Stimulated activated CD8-positive, alpha-beta memory T cell treated with anti-CD3 and anti-CD28 coated beads, Interleukin-4, amount 100 ng/mL, for 48 hours (primary cell): ENCODE measurements at places on chromosomes 1 and 21.

- DNase-seq = no peak
These were observed 6.0 kb downstream of the LY9 start for GRCh38 chr1:160801836-160802580.

- no peak for DNase-seq
These were observed 20.9 kb upstream of the SLC1A7 start for GRCh38 chr1:53163291-53163768.

- DNase-seq = peak; percentile 18
These were observed 4.3 kb downstream of the TRIM46 start for GRCh38 chr1:155177918-155178281.

- no peak for DNase-seq
These were observed 7.4 kb upstream of the TIAM1 start for GRCh38 chr21:31351438-31351837.

GRCh38 chr1:92123868-92124267 is 43.7 kb downstream of the BTBD8 start:
- no peak for DNase-seq

GRCh38 chr1:205244384-205244783 is 16.6 kb downstream of the TMCC2 start:
- DNase-seq = no peak

DNA sequence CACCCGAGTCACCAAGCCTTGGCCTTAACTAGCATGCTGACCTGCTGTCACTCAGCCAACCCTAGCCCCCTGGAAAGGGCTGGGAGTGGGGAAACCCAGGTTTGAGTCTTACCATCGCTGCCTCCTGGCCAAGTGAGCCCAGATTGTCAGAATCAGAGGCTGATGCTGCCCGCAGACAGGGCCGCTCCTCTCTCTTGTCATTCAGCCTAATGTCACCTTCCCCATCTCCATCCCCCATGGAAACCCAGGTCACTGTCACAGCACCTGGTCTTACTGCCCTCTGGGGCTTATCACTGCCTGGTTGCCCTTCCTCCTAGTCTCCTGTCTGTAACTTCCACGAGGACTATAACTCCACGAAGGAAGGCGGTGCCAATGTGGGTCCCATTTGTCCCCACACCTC is 53.6 kb upstream of the CASZ1 start:
- no peak for DNase-seq

DNA sequence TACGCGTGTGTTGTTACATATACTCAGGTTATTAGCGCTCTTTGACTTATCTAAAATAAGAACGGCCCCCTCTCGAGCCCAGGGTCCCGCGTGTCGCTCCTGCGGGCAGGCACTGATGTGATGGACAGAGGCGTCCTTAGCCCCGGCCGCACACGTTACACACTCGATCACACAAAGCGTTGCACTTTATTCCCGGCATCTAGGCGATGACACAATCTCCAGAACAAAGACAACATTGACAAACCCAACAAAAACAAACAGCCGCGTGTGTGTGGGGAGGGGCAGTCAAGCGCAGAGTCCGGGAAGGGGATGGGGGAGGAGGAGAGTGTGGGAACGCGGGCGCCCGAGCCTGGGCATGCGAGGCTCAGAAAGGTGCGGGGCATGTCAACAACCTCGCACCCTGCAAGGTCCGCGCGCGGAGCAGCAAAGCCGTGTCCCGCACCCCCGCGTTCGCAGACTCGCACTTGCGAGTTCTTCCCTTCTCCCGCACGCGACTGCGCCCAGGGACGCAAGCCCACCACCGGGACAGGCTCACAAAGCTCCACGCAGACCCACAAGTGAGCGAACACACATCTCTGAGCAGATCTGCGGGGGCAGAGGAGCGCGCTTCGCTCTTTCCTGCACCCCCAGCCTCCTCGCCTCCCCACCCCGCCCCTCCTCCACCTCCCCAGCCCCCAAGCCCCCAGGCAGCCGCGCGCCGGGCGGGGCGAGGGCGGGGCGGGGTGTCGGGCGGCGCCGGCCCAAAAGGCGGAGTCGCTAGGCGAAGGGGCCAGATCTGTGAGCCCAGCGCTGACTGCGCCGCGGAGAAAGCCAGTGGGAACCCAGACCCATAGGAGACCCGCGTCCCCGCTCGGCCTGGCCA is at the start of gene EFNA1:
Gene EFNA1, plus strand, starts transcription at position 772 of the 862 bp plus-strand sequence. CDS start 102 bp downstream, outside the sequence.
- peak; percentile 61 for DNase-seq

GRCh38 chr1:32758795-32759430 is 56.3 kb upstream of the SYNC start:
- no peak for DNase-seq

DNA sequence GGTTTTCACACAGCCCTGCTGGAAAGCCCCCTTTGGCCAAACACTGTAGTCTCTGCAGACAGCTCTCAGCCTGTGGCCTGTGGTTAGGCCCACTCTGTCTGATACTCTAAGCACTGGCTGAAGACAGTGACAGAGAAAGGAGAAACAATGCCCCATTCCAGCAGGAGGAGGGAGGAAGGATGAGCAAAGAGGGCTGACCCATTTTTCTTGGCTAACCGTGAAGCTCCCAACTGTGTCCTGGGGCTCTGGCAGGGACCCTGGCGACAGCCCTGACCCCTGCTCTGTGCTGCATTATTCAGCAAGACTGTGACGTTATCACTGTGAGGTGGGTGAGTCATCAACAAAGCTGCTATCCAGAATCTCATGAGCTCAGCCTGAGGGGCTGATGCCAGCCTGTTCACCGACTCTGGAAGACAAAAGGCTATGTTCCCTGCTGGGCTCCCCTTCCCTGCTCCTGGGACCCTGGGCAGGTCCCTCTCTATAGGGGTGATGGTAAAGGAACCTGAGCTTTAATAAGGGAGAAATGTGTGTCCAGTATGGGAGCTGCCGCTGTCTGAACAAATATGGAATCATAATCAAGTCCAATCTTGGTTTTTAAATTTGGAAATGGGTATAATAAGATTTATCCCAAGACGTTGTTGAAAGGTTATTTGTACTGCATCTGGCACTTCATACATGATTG is 107.0 kb downstream of the RHOU start:
- no peak for DNase-seq

DNA sequence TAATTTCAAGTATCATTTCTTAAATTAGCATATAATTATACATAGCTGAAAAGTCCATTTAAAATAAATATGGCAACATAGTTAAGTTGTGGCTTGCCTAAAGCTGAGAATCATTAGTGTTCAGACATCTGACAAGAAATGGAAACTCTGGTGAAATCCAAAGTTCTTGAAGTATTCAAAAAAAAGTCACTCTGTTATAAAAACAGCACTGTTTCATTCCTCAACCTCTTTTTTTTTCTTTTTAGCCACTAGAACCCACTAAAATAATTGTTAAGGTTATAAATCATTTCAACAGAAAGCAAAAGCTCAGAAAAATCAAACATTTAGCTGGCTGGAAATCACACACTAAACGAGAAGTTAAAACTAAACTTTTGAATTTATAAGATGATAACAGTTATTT is 476.7 kb downstream of the LTN1 start:
- no peak for DNase-seq

DNA sequence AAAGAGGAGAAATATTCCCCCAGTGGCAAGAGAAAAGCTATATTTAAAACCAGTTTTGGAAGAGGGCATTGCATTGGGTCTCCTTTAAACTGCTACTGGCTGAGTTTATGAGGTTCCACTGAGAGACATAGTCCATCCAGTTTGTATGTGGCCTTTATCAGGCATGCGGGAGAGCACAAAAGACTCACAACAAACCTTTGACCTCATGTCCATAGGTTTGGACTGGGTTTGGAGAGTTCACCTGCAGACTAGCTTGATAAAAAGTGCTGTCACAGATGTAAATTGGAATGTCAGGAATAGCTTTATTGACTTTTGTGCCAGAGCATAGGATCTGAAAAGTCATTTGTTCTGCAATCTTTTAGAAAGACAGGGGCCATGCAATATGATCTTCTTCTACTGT is 131.0 kb upstream of the NRIP1 start:
- DNase-seq = no peak

DNA sequence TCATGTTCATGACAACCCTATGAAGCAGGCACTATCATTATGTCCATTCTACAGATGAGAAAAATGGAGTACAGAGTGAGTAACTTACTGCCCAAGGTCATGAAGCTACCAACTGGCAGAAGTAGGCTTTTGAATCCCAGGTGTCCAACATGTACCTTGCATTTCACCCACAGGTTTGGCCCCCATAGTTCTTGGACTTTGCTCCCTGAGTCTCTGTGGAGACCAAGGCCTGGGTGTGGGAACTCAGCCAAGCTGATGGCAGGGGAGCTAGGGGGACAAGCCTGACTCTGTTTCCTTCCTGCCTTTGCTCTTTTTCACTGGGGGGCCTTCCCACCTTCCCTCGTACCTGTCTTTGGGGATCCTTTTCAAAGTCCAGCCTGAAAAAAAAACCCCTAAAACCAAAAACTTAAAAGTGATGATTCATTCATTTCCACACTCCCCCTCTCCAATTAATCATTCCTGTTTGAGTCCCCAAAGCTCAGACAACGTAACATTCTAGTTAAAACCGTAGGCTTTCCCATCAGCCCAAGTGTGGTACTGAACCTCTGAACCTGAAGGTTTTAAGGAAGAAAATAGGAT is 8.5 kb upstream of the TTC22 start:
- no peak for DNase-seq

- DNase-seq = peak; percentile 48
These were observed 2.2 kb upstream of the ADORA3 start for GRCh38 chr1:111505641-111506119.

GRCh38 chr1:164868990-164869389 is 310.0 kb downstream of the PBX1 start:
- no peak for DNase-seq

- no peak for DNase-seq
These were observed 8.9 kb upstream of the ZNF326 start for GRCh38 chr1:89986020-89986419.

- DNase-seq = no peak
These were observed 122.7 kb downstream of the MATN1 start for GRCh38 chr1:30600706-30601105.

- no peak for DNase-seq
These were observed 125.5 kb downstream of the CHRM3 start for GRCh38 chr1:239511875-239512274.

DNA sequence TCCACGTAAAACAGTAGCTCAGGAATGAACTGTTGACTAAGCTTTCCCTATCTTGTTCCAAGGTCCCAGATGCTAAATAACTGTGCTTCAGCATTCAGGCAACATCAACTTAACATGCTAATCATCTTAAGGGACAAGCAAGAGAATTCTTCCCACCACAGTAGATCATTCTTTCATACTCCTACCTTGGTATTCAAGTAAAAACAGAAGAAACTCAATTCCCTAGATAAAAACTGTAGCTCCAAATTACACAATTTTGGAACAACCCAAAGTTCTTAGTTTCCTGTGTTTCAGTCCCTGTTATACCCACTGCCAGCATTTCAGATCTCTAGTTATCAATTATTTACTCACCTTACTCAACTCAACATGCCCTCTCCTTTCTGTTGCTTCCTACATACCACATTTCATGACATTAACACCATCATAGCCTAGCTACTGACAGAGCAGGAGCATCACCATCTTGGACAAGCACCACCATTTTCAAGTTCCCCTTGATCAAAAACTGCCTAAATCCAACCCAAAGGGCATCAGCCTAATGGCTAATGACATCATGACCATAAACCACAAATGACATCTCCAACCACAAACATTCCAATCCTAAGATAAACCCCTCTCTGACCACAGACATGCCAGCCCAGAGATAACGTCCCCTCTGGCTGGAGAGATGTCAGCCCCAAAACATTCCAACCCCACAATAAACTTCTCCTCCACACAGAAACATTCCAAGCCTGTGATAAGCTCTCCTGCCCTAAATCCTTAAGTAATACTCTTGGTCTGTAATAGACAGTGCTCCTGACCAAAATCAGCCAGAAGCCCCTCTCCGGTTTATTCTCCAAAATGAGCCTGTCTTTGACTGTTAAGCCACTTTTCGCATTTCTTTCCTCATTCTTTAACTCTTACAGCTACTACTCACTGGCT is 191.2 kb downstream of the RERE start:
- no peak for DNase-seq

DNA sequence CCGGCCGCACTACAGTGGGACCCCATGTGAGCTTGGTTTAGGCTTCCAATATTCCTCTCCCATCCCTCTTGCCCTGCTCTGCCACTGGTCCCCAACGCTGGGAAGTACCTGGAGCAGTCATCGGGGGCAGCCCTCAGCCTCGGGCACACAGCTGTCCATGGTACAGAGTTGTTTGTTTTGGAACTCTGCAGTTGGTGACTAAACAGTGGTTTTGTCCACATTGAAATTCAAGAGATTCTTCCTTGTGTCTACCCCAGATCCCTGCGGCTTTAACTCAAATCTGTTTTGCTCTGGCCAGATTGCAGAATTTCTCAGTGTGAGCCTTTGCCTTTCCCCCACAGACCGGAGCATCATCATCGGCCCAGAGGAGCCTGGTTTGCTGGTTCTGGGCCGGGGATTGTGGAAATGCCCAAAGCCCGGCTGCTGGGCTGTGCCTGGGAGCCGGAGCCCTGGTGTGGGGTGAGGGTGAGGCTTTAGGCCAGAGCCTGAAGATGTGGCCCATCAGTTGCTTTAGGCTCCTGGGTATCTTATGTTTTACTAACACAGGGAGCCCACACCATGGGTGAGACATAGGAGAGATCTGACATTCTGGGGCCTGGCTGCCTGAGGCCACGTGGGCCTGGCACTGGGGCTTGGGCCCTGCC is 93.2 kb downstream of the ARHGEF10L start:
- no peak for DNase-seq

- DNase-seq = no peak
These were observed 184.1 kb upstream of the RNPC3 start for GRCh38 chr1:103341377-103341880.

GRCh38 chr21:31900121-31900895 is 27.5 kb downstream of the HUNK start:
- no peak for DNase-seq

GRCh38 chr1:231597971-231598370 is 28.6 kb upstream of the DISC1 start:
- DNase-seq = no peak

GRCh38 chr1:92167151-92167550 is 50.6 kb upstream of the C1orf146 start:
- DNase-seq = no peak

GRCh38 chr1:36924282-36924811 is 110.0 kb downstream of the GRIK3 start:
- peak; percentile 69 for DNase-seq

GRCh38 chr1:201602413-201603265 is 63.7 kb downstream of the NAV1 start:
- no peak for DNase-seq

- DNase-seq = no peak
These were observed 233 bp downstream of the ADAMTS5 start for GRCh38 chr21:26966649-26967061.

- DNase-seq = no peak
These were observed 14.5 kb downstream of the AXDND1 start for GRCh38 chr1:179380299-179380698.

GRCh38 chr1:94284476-94284875 is 47.1 kb upstream of the ARHGAP29 start:
- no peak for DNase-seq
